ENCODE measurements at places on chromosomes 7 and 10.

- DNase-seq = peak; percentile 3
Measured at GRCh38 chr10:128859738-128860386, 607.2 kb upstream of the MGMT start.

GRCh38 chr7:47142169-47142866, 439.6 kb downstream of the TNS3 start:
- DNase-seq = no peak

DNA sequence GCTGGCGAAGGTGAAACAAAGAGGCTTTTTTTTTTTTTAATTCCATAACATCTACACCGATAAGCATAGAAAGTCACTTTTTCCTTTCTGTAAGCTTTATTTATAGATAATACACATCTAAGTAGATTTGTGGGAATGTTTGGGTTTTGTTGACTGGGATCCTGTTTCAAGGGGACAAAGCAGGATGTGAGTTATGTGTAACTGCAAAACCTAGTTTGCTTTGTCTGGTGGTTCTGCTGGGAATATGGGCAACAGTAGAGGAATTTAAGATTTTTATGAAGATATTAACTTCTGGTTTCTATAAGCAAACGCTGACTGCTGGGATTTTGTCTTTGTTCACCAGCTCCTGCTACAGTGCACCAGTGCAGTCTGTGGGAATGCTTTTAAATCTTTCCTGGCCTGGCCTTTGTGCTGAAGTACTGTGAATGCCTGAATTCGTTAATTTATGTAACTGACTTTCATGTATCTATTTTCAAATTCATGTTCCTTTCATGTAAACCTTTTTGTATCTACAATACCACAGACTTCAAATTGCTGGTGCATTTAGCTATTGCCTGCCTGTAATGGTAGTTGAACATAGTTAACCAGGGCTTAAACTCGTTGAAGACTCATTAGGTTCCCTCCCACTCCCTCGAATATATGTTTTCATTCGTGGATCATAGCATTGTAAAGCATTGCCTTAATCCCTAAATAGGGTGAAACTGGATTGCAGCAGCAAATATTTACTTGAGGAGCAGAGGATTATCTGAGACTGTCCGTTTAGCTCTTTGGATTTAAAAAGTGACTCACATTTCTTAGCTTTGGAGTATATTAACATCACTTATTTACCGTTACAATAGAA, 1.5 kb downstream of the KLHL7 start:
- no peak for DNase-seq

GRCh38 chr7:32264702-32265284, 194.6 kb upstream of the PDE1C start:
- DNase-seq = no peak

GRCh38 chr7:73342645-73343044, 14.7 kb downstream of the FKBP6 start:
- no peak for DNase-seq

DNA sequence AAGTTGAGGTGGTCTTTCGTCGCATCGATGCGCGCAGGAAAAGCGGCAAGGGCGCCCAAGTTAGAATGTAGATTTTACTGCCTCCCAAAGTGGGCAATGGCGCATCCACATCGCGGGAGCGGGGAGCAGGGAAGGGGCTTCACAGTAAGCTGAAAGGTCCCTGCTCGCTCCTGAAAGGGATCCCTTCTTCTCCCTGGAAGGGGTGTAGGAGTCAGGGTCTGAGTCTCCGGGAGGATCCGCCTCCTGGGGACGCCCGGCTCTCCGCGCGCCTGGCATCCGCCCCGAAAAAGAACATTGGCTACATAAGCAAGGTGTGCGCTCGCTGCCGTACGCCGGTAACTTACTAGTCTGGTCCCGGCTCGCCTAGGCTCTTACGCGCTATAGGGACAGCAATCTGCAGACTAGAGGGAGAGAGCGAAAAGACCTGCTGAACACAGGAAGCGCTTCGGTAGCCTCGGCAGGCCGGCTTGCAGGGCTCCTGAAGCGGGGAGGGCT, 804 bp downstream of the UNC5B start:
- DNase-seq = peak; percentile 27

- DNase-seq = no peak
Measured at GRCh38 chr7:157464971-157465886, 128.4 kb downstream of the DNAJB6 start.

- no peak for DNase-seq
Measured at GRCh38 chr7:71444130-71444529, 312.2 kb downstream of the GALNT17 start.

DNA sequence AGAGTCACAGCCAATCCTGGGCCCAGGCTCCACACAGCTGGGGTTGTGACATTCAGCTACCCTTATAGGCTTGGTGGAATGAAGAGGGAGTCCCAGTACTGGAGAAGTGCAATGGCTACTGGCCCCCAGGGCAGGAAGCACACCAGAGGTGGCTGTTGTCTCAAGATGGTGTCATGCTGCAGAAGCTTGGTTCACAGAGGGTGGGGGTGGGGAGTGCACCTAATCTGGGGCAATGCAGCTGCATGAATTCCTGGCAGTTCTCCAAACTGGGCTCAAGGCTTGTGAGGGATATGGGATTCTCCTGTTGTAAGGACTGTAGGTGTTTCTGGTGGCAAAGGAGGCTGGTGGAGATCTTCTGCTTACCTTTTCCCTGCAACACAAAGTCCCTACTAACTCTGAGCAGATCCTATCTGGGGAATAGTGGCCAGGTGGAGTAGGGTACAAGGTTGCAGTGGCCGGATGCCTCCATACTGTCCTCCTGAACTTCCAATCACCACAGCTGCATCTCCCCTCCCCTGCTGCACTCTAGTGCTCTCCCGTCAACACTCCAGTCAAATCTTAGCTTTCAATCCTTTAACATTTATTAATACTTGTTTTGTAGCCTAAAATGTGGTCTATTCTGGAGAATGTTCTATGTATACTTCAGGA, 27.4 kb upstream of the PLA2G12B start:
- no peak for DNase-seq

- DNase-seq = no peak
Measured at GRCh38 chr10:126525326-126525725, 137.0 kb upstream of the ADAM12 start.

DNA sequence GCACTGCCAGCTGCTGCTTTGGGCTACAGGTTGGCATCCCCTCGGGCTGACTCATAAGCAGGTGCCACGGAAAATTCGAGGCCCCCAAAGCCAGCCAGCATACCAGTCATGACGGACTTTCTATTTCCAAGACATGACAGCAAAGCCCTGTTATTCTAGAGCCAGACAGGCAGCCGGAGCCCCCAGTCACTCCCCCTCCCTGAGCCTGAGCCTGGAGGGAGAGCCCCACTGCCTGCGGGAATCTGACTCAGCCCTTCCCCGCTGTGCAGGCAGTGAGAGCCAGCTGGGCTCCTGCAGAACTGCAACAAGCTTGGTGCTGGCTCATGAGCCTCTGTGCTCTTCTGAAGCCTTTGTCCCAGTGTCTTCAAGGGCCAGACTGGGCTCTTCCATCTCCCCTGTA, 15.8 kb downstream of the BTBD16 start:
- DNase-seq = no peak

GRCh38 chr7:208130-208673, 15.8 kb downstream of the FAM20C start:
- DNase-seq = peak; percentile 36

DNA sequence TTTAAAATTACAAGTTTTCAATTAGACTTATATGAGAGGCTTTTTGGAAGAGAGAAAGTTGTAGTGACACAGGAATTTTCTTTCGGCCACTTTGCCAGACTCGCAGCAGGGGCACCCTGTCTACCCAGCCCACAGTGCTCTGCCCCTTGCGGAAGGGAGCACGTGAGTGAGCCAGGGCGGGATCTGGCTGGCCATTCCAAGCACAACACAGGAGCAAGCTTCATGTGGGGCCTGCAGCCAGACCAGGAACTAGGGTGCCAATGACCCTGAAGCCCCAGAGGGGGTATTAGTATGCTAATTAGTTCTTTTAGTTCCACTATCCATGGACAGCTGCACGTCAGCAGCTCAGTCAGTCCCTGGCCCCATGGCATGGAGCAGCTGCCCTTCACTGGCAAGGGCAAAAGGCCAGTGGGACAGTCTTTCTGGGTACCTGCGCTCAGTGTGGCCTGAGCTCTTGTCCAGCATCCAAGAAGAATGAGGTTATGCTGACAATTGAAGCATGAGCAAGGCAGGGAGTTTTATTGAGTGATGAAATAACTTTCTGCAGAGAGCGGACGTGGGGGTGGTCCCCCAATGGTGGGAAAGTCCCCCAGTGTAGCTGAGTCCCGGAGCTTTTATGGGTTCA, 251.1 kb upstream of the CSTF2T start:
- DNase-seq = no peak

DNA sequence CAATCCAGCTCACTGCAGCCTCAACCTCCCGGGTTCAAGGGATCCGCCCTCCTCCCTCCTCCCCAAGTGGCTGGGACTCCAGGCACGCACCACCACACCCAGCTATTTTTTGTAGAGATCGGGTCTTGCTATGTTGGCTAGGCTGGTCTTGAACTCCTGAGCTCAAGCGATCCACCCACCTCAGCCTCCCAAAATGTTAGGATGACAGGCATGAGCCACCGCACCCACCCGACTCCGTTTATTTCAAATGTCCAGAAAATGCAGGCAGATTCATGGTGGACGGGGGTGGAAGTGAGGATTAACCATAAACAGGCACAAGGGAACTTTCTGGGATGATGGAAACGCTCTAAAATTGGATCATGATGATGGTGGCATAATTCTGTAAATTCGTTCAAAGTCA, 84.5 kb upstream of the DNAAF5 start:
- no peak for DNase-seq

- DNase-seq = no peak
Measured at GRCh38 chr10:51260376-51260775, 186.1 kb downstream of the PRKG1 start.

- DNase-seq = no peak
Measured at GRCh38 chr10:19713800-19714525, 102.3 kb upstream of the PLXDC2 start.

DNA sequence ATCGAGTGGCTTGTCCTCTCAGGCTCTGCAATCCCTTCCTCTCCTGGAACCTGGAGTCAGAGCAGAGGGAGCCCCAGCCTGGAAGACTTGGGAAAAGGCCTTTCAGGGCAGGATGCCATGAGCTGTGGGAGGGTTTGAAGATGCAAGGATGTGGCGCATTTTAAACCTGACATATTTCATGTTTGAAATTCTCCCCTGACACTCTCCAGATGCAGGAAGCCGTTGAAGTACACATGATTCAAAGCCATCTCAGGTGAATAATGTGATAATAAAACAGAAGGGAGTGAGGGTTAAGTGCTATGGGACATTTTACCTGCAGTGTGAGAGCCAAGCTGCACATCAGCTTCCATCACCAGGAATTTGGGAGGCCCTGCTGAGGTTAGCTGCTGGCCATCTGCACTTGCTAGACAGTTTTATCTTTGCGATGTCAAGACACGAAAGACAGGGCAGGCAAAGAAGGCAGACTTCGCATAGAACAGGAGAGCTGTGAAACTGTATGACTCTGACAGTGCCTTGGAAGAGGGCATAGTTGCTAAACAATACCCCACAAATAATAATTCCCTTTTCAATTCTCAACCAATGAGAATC, 159.1 kb upstream of the GDF10 start:
- DNase-seq = no peak
